ENCODE measurements at places on chromosomes 3 and 15. TPM values are rescaled to one million over a fixed set of nuclear protein-coding genes. Genes with fewer than 3 reads are reported as not detected.

DNA sequence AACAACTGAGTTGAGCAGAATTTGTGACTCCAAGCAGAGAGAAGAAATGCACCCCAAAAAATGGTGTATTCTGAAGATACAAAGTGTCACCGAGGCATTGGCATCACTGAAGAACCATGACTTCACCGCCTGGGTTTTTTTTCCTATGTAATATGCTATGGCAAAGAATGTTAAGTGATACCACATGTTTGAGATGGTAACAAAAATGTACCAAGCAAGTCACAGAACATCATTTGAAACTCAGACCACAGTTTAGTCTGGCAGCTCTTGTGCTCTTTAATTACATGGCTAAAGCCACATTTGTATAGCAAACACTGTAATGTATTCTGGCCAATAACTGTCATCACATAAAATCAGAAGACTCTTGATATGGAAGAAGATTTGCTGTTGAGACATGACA is 323.5 kb downstream of the ULK4 start:
- no peak for DNase-seq

GRCh38 chr3:115595611-115596275 is 27.6 kb upstream of the GAP43 start:
- DNase-seq = no peak

DNA sequence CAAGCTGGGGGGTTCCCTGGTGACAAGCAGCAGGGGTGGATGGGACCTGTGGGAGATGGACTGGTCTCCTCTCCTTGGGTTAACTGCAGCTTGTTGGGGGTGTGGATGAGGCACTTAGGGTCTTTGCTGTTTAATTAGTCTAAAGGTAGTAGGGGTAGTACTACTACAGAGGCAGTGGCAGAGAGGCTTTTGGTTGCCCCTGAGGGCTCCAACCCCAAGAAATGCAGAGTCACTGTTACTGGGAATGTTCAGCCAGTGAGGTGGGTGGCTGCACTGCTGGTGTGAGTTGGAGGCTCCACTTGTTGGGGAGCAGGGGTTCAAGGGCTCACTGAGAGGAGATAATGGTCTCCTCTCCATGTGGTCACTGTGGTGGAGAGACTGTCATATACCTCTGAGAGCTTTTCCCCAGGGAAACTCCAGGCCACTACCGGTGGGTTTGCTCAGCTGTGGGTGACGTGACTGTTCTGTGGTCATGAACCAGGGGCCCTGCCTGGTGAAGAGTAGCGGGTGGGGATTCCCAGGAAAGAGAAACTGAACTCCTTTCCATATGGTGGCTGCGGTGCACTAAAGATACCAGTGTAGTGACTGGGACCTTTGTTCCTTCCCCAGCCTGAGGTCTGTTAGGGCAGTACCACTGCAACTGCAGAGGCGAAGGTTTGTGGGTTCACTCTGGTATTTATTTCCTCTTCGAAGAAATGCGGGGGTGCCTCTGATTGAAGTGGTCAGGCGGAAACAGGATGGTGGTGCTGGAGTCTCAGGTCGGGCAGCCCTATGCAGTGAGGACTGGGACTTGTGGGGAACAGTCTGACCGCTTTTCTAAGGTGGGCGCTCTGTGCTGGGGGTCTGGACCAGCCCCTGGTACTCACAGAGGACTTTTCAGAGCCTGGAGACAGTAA is 68.9 kb upstream of the TNFSF10 start:
- no peak for DNase-seq

DNA sequence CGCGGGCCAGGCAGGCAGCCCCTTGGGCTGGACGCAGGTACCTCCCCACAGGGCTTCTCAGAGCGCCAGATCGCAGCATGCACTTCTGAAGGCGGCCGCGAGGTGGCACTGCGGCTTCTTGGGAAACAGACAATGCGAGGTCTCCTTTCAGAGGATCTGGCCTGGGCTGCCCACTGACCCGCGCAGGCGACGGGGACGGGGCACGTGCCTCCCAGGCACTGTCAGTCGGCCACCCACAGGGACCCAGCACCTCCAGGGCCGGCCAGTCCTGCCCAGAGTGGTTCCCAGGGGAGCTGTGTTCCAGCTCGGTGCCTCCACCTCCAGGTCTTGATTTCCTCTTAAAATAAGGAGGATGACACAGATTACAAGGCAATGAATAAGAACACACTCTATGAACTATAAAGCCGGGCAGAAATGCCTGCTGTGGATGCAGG is 24.4 kb upstream of the TXNRD3 start:
- DNase-seq = peak; percentile 74

DNA sequence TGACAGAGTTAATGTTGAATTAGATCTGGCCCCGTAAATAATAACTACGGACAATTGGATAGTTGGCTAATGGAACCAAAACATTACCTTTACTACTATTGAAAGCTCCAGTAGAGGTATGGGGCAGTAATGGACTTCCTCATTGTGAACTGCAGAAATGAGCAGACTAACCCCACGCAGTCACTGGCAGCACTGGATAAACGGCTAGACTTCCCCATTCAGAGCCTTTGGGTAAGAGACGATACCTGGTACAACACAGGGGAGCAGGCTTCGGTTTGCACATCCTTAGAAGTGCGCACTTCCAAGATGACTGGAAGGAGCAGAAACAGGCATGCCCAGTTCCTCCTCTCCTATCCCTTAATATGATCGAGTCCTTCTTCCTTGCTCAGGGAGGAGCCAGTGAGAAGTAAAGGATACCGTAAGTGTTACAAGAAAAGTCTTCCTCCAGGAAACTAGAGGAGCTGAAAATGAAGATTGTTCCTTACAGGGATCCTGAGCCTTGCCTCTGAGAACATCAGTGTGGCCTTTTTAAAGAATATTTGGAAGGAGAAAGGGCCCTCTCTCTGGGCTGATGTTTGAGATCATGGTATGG is 100.5 kb upstream of the NECTIN3 start:
- no peak for DNase-seq

ZNF80 gene
- 0.13 TPM for polyA plus RNA-seq

DNA sequence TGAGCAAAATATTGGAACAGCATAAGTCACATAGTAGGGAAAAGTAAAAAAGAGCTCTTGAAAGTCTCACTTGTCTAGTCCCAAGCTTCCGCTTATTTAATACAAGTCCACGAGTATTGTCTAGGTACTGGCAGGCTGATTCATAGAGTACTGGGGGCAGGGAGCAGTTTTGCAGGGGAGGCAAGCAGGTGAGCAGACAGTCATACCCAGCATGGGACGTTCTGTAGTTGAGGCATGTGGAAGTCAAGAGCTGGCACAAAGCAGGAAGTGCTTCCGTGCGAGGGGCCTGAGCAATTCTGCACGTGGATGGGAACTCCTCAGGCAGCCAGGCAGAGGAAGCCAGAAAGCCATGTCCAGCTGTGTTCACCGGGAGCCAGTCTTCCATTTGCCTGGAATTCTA is 287.6 kb downstream of the EPHB1 start:
- no peak for DNase-seq

DNA sequence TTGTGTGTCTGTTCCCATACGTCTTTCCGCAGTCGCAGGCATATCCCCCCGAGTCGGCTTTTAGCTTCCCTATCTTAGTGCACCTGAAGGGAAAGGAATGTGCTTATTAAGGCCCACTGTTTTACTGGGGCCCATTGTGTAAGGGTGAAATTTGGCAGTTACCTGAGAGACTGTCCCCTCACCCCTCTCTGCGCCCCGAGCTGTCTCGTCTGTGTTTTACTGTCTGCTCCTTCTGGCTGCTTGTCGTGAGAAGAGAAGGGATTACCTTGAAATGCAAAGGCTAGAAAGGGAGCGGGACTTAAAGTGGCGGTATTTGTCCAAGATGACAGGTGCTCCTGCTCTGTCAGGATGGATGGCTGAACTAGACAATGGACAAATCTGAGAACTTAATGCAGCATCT is 233.0 kb upstream of the POU1F1 start:
- no peak for DNase-seq

- no peak for DNase-seq
These were observed 10.7 kb downstream of the GORASP1 start for GRCh38 chr3:39096775-39097174.

DNA sequence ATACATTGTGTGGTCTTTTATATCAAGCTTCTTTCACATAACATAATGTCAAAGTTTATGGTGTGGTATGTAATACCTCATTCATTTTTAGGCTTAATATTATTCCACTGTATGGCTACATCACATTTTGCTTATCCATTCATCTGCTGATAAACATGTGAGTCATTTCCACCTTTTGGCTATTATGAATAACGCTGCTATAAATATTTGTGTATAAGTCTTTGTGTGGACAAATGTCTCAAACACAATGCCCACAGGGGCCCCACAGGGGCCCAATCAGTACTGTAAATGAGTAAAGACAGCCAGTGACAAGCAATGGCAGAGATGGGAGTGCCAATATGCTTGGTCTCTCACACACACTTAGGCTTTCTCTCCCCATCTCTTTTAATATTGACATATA is 54.2 kb downstream of the PIK3R4 start:
- no peak for DNase-seq

CCDC191 gene
- polyA plus RNA-seq = 13.4 TPM

DNA sequence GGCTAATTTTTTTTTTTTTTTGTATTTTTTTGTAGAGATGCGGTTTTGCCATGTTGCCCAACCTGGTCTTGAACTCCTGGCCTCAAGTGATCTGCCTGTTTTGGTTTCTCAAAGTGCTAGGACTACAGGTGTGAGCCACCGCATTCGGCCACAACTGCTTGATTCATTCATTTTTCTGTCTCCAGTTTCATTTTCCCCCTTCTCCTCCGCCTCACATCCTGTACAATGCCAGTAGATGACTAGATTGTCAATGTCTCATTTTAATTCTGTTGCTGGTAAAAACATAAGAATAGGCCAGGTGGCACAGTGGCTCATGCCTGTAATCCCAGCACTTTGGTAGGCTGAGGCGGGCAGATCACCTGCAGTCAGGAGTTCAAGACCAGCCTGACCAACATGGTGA is 12.0 kb upstream of the ZNF592 start:
- no peak for DNase-seq

DNA sequence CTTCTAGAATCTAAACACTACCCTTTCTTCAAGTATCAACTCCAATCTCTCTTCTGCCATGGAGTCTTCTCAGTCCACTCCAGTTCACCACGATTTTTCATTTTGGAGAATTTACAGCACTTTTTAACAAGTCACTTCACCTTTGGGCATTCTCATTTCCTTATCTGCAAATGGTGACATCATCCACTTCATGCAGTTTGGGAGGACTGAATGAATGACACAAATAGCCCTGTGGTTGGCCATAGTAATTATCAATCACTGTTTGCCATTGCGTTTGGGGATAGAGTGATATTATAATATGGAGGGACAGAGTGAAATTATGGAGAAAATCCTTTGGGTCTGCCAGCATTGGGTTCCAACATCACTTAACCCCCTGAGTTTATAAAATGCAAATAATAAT is 38.0 kb upstream of the TM4SF1 start:
- DNase-seq = no peak

DNA sequence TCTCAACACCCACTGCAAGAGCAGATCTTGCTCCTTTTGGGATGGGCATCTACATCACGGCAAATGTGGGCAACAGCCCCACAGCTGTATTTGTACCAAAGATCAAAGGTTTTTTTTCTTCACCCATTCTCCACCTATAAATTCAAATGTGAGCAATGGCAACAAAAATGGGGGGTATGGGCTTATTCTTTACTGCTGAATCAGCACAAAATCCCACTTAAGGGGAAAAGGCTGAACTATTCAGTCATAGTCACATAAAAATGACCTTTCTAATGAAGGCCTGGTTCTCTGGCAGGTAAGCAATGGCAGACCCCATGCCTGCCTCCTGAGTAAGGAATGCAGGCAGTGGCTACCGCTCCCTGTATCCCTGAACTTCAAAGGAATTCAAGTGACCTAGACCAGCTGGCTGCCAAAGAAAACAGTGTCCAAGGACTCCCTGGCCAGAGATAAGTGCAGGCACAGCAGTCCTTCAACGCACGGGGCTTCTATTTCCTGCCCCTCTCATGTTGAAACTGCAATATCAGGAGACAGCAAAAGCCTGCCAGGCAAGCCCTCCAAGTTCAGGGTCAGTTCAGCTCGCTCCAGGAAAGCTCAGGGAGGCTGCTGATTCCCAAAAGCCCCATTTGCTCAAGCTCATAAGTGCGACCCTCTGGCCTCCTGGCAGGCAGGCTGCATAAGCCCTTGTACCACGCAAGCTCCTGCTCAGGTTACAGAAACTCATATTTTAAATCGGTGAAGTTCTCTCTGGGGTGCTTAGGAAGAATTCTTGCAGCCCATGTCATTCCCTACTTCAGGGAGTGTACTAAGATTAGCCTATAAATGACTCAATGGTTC is 134.1 kb downstream of the PDZRN3 start:
- peak; percentile 34 for DNase-seq

- no peak for DNase-seq
These were observed 25.6 kb upstream of the GOLGA6L2 start for GRCh38 chr15:23472678-23473077.

GRCh38 chr3:30578986-30579579 is 27.3 kb upstream of the TGFBR2 start:
- DNase-seq = no peak

NEIL1 gene
- 17.9 TPM for polyA plus RNA-seq

DNA sequence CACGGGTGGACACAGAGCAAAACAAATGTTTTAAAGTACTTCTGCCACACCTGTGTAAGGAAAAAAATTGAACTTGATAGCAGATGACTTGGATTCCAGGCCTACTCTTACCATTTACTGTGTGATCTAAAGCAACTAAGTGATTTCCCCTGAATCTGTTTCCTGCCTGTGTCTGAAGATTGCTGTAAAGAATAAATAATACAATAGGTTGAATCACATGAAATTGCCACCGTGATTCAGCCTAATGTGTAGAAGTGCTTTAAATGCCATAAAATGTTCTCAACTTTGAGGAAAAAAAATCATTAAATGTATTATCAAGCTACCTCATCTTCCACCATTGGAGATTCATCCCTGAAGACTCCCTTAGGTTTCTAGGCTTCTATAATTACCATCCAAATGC is 27.6 kb upstream of the NUDT16 start:
- no peak for DNase-seq

ERICH6 gene
- 1.0 TPM for polyA plus RNA-seq

GRCh38 chr3:193814166-193814892 is 221.3 kb downstream of the OPA1 start:
- no peak for DNase-seq

DNA sequence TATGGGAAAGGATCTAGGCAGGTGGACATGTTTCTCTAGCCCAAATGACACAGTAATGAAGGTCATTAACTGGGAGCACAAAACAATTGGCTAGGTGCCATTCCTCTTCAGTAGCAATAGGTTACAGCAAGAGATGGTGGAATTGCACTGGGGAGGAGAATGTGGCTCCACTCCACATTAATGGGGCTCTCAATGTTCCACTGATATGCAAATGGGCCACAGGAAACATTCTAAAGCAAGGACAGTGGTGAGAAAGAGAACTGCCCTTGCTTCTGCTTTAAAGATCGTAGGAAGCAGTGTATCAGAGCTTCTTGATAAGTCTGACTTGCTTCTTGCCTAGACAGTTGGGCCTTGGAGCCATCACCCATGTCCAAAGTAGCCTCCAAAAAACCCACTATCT is 271.4 kb upstream of the PPP2R3A start:
- no peak for DNase-seq

DNA sequence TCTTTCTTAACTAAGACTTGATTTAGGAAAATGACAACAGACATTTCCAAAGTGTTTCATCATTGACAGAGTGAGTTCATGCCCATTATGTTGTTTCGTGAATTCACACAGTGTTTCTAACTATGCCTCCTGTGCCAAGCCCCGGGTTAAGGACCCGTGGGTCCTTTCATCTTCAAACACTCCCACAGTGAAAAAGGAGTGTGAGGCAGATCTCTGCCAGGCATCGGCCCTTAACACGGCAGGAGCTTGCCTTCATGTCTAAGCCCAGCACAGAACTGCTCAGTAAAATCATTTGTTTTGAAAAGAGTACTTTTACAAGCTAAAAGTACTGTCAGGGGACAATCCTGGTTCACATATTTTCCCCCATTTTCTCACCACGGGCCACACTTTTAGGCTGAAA is 80.0 kb upstream of the FOXB1 start:
- DNase-seq = no peak

Data from renal pelvis (tissue), 12 donors.